ENCODE measurements at places on chromosomes 11 and 22. TPM values are rescaled to one million over a fixed set of nuclear protein-coding genes. Genes with fewer than 3 reads are reported as not detected.

ELMOD1 gene
- under 0.01 TPM for total RNA-seq

KRTAP5-8 gene
- not detected for total RNA-seq

RIMBP3C gene
- total RNA-seq = under 0.01 TPM

CFAP300 gene
- total RNA-seq = 4.7 TPM

PDE3B gene
- total RNA-seq = 0.13 TPM

MAPK11 gene
- 9.0 TPM for total RNA-seq

SPI1 gene
- total RNA-seq = not detected

GDPD4 gene
- total RNA-seq = not detected

MOGAT2 gene
- total RNA-seq = not detected

TMEM121B gene
- total RNA-seq = not detected

FOLR2 gene
- total RNA-seq = not detected

CKAP5 gene
- total RNA-seq = 41.6 TPM

CST6 gene
- 4.4 TPM for total RNA-seq

All from bronchial epithelial cell (primary cell).